ENCODE measurements at places on chromosomes 16 and 17. TPM values are rescaled to one million over a fixed set of nuclear protein-coding genes. Genes with fewer than 3 reads are reported as not detected.

DNA sequence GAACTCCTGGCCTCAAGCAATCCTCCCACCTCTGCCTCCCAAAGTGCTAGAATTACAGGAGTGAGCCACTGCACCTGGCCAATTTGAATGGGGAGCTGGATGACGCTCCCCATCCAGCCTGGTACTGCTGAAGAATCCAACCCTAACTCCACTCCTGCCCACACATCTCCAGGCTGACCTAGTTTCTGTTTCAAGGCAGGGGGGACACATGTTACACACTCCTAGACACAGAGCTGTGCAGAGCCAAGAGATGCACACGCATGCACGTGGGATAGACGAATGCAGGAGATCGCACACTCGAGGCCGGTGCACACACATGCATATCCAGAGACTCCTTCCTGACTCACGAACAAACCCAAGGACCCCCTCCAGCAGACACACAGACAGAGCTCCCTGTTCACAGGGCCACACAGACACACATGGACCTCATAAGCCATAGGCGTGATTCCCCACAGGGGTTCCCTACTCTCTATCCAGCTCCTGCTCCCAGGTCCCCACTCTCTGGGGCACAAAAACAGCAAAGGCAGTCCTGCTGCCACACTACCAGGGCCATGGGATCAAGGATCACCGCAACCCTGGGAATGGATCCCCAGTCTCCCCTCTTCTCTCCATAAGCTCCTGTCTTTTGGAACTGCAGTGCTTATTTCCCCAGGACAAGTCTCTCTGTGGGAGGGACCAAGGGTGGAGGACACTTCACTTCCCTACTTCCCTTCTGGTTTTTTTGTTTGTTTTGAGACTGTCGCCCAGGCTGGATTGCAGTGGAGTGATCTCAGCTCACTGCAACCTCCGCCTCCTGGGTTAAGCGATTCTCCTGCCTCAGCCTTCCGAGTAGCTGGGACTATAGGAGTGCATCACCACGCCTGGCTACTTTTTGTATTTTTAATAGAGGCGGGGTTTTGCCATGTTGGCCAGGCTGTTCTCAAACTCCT is 14.4 kb downstream of the EPOP start:
- H3K27me3 ChIP-seq: peaks cover 18% of the 10 kb centered on the region
- DNase-seq: no peak
- H3K4me1 ChIP-seq: peaks cover 11% of the 10 kb centered on the region
- no peak overlapping the region for H3K4me3 ChIP-seq

Gene C17orf113
- total RNA-seq: 2.1 TPM

DNA sequence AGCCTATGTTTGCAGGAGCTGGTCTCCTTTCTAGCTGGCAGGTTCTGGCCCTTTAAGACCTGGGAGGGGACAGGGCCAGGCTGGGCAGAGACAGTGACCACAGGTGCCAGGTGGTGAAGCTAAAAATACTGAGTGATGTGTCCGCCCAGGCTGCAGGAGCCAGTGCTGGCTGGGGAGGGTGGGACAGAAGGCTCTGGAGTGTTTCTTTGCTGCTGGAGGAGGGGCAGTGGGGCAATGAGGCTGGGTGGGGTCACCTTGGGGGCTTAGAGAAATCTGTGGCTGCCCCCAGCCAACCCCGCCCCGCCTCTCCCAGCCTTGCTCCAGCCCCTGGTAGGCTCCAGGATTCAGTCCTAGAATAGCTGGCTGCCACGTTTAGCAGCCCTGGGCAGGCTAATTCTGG is 30.4 kb upstream of the SBK1 start:
- no peak for DNase-seq
- no peak overlapping the region for H3K4me3 ChIP-seq
- H3K36me3 ChIP-seq: no peaks in the 10 kb centered on the region

DNA sequence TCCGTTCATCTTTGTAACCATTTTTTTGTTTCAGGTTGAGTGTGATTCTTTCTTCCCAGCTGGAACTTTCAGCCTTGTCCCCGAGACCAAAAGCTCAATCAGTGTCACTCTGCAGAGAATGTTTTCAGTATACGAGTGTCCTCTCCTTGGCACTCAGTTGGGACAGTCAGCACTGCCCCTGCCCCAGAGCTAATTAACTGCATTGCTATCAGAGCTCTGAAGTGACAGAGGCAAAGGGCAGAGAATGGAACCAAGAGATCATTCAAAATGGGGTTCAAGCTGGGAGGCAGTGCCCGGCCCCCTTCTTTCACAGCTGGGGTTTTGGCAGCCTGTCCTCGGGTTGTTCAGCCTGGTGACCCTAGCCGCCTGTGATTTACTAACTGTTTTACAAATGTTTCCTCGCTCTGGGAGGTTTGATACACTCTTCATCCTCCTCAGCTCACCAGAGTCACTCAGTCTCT is 195.9 kb upstream of the TBX2 start:
- peaks cover 55% of the 10 kb centered on the region for H3K4me1 ChIP-seq
- no peak for DNase-seq
- no peaks in the 10 kb centered on the region for H3K27me3 ChIP-seq
- peak overlapping the region; percentile 12 for H3K27ac ChIP-seq
- peak overlapping the region; percentile 14 for H3K4me3 ChIP-seq
- no peaks in the 10 kb centered on the region for H3K36me3 ChIP-seq

Gene HEATR9
- not detected for total RNA-seq

Gene FBXO47
- total RNA-seq: not detected

Gene LITAFD
- total RNA-seq: not detected

Gene PTGES3L
- 1.0 TPM for total RNA-seq
